Articular chondrocyte of knee joint (primary cell): ENCODE measurements at places on chromosomes 11 and 22. TPM values are rescaled to one million over a fixed set of nuclear protein-coding genes. Genes with fewer than 3 reads are reported as not detected.

Gene B3GAT1
- total RNA-seq, result not detected in 2 replicates

Gene PPFIA1
- total RNA-seq, result 64.2 and 74.7 TPM in 2 replicates

Gene PLAAT2
- not detected in 2 replicates for total RNA-seq

Gene RASL10A
- not detected in 2 replicates for total RNA-seq

Gene C22orf15
- total RNA-seq, result 1.2 and 1.9 TPM in 2 replicates

Gene DCDC1
- total RNA-seq, result 0.65 and 1.6 TPM in 2 replicates

Gene MIF
- 156 and 195 TPM in 2 replicates for total RNA-seq

Gene ZBED4
- 6.8 and 8.2 TPM in 2 replicates for total RNA-seq

Gene SUSD2
- 8.9 and 18.2 TPM in 2 replicates for total RNA-seq

Gene A4GALT
- 23.9 and 31.4 TPM in 2 replicates for total RNA-seq

Gene DAGLA
- 2.4 and 2.5 TPM in 2 replicates for total RNA-seq
